ENCODE measurements at places on chromosomes 6 and 20. TPM values are rescaled to one million over a fixed set of nuclear protein-coding genes. Genes with fewer than 3 reads are reported as not detected.

DNA sequence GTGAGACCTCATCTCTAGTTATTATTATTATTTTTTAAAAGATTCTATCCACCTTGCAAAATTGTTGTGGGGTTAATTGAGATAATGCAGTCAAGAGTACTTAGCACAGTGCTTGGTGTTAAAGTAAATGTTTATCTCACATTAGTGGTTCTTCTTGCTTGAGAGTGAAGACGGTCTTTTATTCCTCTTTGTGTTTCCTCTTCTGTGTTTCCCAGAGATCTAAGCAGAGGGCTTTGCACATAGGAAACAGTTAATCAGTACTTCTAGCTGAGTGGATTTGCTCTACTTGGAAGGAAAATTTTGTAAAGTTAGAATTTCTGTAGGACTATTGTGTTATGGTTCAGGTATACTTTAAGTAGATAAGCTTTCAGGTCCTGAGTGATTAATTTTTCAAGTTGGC, 3.5 kb downstream of the ARMC2 start:
- no peak overlapping the region for H3K4me3 ChIP-seq
- no peak for DNase-seq
- H3K27me3 ChIP-seq, result no peaks in the 10 kb centered on the region
- peaks cover 36% of the 10 kb centered on the region for H3K36me3 ChIP-seq

GRCh38 chr20:32963176-32963575, 41.1 kb downstream of the SUN5 start:
- no peak overlapping the region for H3K27ac ChIP-seq
- H3K36me3 ChIP-seq, result peaks cover 1% of the 10 kb centered on the region
- DNase-seq, result peak; percentile 12
- no peaks in the 10 kb centered on the region for H3K27me3 ChIP-seq
- peaks cover 32% of the 10 kb centered on the region for H3K4me1 ChIP-seq

DNA sequence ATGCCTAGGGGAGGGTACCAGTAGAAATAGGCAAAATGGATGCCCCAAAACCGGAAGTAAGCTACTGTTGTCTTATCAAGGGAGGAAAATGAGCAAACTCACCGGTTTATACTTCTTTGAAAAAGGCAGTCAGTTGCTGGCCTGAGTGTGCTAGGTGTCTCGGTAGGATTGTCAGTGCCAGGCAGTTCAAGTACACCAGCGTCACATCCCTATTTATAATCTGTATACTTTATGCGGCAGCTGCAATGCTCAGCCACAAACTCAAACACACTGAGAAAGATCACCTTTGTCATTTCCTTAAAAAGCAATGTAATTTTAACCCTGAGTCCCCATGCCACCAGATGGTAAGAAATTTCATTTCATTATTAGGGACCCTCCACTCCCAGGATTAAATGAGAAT, 196.2 kb downstream of the EYA2 start:
- no peaks in the 10 kb centered on the region for H3K36me3 ChIP-seq
- H3K27ac ChIP-seq, result no peak overlapping the region
- no peak overlapping the region for H3K4me3 ChIP-seq
- DNase-seq, result no peak
- H3K4me1 ChIP-seq, result no peaks in the 10 kb centered on the region

DNA sequence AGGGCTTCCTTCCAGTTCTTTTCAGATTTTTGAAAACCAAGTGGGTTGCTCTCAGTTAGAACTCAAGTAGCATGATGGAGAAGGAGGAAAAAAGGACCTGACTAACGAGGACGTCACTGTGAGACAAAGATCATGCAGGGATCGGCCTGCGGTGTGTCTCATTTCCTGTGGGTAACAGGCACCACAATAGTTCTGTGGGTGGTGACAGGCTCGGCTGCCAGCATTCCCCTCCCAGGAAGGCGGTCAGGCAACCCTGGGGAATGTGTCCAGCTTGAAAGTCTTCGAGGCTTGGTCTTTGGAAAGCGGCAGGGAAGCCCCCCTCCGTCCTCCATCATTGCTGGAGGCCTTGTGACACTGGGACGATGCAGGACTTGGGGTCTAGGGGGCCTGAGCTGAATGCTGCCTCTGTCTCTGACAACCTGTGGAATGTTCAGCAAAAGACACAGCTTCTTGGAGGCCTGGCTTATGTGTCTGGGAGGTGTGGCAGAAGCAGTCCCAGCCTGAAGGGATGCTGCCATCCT, 121.0 kb downstream of the BCAS1 start:
- peaks cover 5% of the 10 kb centered on the region for H3K27me3 ChIP-seq
- peak overlapping the region; percentile 91 for H3K27ac ChIP-seq
- H3K36me3 ChIP-seq, result peaks cover 11% of the 10 kb centered on the region
- peaks cover 38% of the 10 kb centered on the region for H3K4me1 ChIP-seq

DNA sequence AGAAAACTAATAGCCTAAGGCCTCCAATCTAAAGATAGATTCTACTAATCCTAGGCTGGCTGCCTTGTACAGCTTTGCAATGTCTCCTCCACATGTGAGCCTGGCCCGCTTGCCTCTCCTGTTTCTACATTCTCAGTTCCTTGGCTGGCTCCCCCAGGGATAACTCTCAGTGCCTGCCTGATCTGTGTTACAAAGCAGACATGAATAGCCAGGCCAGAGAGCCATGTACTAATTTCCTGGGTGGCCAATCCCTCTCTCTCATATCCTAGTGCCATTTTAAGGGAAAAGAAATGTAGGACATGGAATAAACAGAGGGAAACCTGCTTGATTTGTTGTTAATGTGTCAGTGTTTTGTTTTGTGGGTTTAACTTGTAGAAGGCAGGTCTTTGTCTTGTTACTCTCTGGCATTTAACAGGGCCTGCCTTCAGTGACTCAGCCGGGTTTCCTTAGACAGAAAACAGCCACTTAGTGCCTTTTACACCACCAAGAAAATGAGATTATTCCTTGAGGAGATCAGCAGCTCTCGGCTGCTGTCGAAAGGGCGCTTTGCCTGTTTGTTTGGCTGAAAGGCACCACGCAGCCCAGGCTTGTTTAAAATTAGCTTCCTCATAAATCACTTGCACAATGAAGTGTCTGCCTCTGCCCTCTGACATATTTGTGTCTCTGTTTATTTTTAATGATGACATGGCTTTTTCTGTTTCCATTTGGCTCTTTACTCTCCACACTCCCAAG, 702.7 kb downstream of the MAFB start:
- no peaks in the 10 kb centered on the region for H3K27me3 ChIP-seq
- H3K4me1 ChIP-seq, result no peaks in the 10 kb centered on the region
- no peak overlapping the region for H3K4me3 ChIP-seq
- H3K27ac ChIP-seq, result no peak overlapping the region
- H3K36me3 ChIP-seq, result no peaks in the 10 kb centered on the region

- H3K4me1 ChIP-seq, result no peaks in the 10 kb centered on the region
- no peak overlapping the region for H3K4me3 ChIP-seq
- no peak overlapping the region for H3K27ac ChIP-seq
- H3K27me3 ChIP-seq, result no peaks in the 10 kb centered on the region
- no peaks in the 10 kb centered on the region for H3K36me3 ChIP-seq
Observed at GRCh38 chr20:37939701-37940560, 37.0 kb downstream of the VSTM2L start.

LAMA2 gene
- total RNA-seq, result 0.53 TPM
